Non-pigmented ciliary epithelial cell (primary cell): ENCODE measurements at places on chromosomes 2 and 18.

- DNase-seq: no peak
Measured at GRCh38 chr2:28142386-28142785, 250.3 kb upstream of the FOSL2 start.

DNA sequence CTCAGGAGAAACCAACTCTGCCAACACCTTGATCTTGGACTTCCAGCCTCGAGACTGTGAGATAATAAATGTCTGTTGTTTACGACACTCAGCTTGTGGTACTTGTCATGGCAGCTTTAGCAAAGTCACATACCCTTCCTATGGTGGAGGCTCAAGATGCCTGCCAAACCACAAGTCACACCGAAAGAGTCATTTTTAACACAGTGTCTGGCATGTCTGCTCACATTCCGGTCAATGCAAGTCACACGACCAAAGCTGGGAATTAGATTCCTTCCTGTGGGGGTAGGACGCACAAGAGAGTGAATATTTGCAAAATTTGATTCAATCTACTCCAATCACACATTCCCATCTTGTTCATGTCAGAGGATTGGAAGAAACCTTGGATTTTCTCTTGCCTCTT lies 24.6 kb downstream of the KCNE4 start:
- DNase-seq: no peak

DNA sequence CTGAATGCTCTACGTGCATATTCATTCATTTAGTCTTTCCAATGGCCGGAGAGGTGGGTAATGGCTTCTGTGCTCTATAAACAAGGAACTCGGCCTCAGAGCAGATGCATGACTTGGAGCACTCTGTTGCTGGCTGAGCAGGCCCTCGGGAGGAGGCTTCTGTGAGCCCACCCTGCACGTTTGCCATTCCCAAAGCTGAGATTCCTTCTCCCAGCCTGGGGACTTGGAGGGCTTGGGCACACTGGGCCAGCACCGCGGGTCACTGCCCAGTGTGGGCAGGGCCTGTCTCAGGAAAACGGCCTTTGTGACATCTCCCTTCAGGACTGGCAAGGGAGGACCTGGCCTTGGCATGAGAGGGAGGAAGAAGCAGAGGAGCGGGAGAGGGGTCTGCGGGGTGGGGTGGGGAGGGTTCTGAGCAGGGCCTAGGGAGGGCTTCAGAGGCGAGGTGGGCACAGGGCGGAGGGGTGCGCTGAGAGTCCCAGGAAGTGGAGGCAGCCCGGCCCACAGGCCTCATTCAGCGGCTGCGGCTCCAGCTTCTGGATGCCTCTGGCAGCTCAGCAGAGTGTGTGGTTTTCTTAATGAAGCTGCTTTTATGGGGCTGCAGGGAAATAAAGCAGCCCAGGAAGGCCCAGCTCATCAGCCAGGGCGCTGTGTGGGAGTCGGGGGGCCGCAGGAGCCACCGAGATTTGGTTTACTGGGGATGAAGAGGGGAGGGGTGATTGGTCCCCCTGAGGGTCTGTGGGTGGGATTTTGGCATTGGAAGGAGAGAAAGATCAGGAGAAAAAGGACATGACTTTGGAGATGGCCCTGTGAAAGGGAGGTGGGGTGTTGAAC lies 51.7 kb upstream of the OTOF start:
- no peak for DNase-seq

DNA sequence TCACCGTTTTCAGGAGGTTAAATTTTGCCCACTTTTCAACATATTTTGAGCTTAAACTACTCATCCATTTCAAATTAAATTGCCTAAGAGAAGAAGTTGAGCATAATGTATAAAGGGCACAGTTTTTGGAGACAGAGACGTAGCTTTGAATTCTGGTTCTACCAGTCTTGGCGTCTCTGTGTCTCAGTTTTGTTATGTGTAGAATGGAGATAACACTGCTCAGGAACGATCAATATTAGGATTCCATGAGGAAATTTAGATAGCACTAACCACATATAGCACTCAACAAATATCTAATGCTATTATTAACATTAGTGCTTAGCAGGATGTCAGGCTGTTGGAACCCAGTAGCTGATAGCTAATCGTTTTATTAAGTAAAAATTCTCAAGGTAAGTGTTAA lies 40.4 kb upstream of the GATA6 start:
- DNase-seq: no peak

DNA sequence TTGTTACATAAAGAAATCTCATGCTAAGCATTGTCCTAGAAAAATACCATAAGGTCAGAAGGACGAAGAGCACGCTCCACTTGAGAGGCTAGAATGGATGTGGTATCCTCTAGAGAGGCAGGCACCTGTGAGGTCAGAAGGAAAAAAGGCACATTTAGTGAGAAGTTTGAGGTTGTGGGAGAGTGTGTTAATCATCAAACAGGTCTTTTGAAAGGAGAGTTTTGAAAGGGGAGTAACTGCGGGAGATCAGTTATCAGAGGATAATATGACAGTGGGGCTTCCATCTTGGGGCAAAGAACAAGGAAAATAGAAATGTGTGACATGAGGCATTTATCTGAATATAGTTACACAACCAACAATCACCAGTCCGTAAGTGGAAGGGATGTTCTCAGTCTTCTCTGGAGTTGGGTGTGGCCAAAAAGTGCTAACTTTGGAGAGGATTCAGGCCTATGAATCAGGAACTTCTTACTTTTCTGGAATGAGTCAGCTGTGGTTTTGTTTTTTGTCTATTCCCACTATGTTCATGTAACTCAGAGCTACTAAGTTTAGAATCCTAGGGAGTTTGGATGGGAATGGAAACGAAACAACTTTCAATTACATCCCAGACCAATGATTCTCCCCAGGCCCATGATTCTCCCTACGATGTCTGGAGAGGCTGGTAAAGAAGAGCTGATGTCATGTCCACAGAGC lies 451.4 kb upstream of the ST6GAL2 start:
- DNase-seq: no peak

GRCh38 chr2:106953779-106954178 lies 67.8 kb upstream of the ST6GAL2 start:
- DNase-seq: no peak

- no peak for DNase-seq
Measured at GRCh38 chr18:9926977-9927376, 13.2 kb downstream of the VAPA start.

DNA sequence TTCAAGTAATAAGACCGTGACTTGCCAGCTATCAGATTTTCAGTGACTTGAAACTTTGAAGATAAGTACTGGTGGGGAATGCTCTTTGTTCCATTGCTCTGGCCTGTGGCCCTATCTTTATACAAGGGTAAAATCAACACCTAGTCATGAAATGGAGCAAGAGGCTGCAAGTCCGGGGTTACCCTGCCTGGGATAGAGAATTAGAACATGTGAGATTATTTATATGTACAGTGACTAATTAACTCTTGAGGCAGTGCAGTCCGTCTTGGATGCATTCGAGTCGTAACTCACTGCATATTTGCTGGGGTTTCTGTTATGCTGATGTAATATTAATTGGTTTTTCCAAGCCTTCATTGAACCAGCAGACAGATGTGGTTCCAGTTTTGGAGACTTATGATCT lies 105.8 kb upstream of the LYPD6 start:
- DNase-seq: no peak

- DNase-seq: no peak
Measured at GRCh38 chr2:221255862-221256261, 316.2 kb downstream of the EPHA4 start.

- peak; percentile 48 for DNase-seq
Measured at GRCh38 chr2:229273723-229274338, 2.7 kb upstream of the PID1 start.

- DNase-seq: no peak
Measured at GRCh38 chr18:31275722-31276463, 42.1 kb upstream of the DSG1 start.

DNA sequence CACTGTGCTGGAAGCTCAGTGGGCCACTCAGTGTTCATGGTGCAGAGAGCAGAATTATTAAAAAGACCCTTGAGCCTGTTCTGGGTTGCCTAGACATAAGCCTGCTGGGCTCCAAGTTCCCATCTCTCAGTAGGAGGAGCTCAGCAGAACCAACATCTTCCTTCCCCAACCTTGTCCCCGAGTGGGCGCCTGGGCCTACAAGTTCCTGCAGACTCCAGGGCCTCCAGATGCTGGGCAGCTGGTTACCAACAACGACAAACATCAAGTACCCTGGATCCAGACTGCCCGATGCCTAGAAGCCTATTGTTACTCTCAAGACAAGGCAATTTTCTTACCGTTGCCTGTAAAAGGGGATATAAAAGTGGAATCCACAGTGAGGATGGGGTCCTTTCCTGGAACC lies 214.2 kb downstream of the HAUS1 start:
- no peak for DNase-seq

DNA sequence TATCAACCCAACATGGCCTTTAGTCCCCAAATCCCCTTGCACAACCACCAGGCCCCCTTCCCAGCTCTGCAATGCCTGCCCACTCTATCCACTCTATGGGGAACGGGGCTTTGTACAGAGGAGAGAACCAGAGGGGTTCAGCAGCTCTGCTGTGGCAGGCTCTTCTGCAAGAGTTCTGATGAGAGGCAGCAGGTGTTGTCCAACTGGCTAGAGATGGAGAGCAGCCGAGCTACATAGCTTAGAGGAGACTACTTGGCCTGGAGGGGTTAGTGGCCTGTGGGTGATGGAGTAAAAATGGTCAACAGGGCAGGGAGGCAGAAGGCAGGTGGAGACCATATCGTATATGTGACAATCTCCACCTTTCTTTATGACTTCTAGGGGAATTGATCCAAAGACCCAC lies 103.0 kb downstream of the QPCT start:
- DNase-seq: no peak

GRCh38 chr18:54904581-54904980 lies 54.7 kb downstream of the CCDC68 start:
- no peak for DNase-seq

- DNase-seq: no peak
Measured at GRCh38 chr2:100934504-100935371, 67.4 kb upstream of the RPL31 start.

DNA sequence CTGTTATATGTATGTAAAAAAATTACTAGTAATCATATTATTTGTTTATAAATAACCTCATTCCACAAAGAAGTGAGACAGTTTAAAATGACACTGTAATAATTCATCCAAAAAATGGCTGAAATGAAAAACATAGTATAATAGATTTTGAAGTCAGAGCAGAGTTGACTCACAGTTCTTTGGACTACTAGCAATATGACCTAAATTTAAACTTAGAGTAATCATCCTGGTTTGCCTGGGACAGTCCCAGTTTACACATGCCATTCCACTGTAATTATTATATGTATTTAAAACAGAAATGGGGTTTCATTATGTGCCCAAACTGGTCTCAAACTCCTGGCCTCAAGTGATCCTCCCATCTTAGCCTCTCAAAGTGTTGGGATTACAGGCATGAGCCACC lies 48.3 kb downstream of the CCDC88A start:
- DNase-seq: no peak

DNA sequence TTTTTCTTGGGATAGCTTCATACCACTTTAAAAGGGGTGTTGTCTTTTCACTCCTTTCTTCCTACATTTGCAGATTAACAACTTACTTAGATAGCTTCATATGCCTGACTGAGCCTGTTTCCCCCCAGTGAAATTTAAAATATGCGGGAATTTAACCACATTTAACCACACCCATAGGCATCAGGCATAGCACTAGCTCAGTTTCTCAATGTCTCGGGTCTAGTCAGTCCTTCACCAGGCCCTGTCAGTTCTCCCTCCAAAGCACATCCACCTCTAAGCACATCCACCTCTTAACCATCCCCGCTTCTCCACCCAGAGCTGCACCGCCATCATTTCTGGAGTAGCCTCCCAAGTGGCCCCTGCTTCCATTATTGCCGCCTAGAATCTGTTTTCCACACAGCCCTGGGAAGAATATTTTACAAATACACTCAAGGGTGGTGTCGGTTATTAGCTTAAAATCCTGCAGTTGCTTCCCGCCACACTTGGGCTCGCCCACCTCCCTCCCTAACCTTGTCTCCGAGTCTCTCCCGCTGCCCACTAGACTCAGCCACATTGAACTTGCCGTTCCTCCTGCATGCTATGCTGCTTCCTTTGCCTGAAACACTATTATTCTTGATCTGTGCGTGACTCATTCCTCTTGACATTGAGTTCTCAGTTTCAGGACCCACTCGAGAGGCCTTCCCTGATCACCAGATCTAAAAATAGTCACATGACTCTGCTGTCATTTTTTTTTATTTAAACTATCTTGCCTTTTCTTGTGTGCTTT lies 68.3 kb downstream of the SPTBN1 start:
- no peak for DNase-seq

- DNase-seq: no peak
Measured at GRCh38 chr2:6418291-6418690, 447.4 kb downstream of the CMPK2 start.

- no peak for DNase-seq
Measured at GRCh38 chr18:44134447-44134846, 546.2 kb upstream of the SETBP1 start.

GRCh38 chr18:75530566-75531211 lies 103.2 kb upstream of the SMIM21 start:
- no peak for DNase-seq

DNA sequence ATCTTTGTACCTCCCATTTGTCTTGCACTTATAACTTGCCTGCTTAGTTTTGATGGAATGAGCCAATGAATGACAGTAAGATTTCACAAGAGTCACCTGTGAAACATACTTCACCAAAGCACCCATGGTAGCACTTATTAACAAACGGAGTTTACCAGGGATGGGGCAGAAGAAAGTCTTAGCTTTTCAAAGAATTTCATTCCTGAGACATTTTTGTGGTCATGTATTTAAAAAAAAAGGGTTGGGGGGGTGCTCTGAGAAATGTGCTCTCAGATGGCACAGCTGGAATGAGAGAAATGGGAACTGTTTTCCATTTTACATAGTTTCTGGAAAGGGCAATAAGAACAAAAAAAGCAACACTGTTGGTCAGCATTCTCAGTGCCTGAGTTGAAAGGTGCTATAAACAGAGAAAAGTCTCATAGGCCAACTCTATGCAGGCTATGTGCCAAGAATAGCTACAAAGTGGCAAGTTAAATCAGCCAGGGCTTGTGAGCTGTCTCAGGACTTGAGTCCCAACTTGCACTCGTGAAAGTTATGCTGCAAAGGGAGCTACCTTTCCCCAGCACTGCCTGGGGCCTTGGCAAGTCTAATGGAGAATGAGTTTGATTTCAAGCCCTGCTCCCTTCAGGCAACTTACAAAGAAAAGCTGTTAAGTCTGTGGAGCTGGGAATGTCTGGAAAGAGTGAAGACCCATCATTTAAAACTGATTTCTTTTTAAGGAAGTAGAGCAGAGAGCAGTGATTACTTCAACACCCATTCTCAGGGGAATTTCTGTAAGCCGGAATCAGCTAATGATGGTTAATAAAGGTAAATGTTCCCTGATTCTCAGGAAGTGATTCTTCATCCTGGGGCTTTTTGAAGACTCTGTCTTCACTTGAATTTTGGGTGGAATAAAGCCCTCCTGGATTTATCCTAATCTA lies 170.6 kb downstream of the SLC8A1 start:
- DNase-seq: peak; percentile 46

- DNase-seq: no peak
Measured at GRCh38 chr2:226771067-226771466, 28.6 kb downstream of the IRS1 start.

GRCh38 chr2:12017499-12018157 lies 271.2 kb downstream of the LPIN1 start:
- no peak for DNase-seq

DNA sequence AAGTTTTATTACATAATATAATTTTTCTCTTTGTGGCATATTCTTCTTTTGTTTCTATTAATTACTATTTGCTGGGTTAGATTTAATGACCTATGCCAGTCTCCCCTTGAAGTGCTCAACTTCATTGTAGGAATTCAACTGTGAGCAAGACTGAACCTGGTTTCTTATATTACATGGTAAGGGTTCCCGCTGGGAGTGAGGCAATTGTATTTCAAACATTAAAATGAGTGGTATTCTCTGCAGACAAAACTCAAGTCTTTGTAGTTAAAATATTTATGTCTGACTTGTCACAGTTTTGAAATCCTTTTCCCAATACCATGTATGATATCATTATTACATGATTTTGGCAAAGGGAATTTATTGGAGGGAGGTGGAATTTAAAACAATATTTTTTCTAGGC lies 278.7 kb downstream of the GULP1 start:
- no peak for DNase-seq
